ENCODE measurements at places on chromosomes 2 and 18.
A peak's percentile ranks its signal among the peaks of the same experiment; 100 is the strongest.

GRCh38 chr2:219997341-219997851 is 370.0 kb downstream of the SLC4A3 start:
- no peak for DNase-seq

GRCh38 chr18:3481696-3482210 is 31.8 kb downstream of the TGIF1 start:
- no peak for DNase-seq

- no peak for DNase-seq
Observed at GRCh38 chr2:191612496-191612895, 65.4 kb upstream of the NABP1 start.

DNA sequence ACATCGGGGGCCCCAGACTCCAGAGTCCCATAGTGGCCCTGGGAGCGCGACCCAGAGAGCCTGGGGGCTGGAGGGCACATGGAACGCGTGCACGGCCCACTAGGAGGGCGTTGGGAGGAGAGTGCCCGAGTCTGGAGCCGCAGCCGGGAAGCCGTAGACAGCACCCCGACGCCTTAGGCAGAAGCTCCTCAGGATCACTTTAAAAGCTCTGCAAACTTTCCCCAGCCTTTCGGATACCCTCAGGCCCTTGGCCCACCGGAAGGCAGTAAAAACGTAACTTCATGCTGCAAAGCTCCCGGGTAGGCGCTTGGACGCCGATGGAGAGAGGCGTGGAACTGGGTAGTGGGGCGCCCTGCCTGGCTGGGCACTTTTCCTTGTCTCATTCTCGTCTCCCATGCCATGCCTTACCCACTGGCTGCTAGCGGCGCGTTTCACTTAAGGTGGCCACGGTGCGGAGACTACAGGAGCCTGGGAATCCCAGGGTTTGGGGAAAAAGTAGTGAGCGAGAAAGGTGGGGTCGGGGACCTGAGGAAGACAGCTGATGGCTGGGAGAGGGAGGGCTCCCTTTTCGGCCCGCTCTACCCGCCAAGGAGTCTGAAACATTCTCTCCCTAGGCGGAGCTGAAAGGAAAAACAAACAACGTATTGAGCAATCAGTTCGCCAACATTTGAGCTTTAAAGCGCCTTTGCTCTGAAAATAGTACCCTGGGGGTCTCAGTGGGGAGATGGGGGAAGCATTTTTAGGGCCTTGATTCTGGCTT is 141.8 kb downstream of the MEIS1 start:
- no peak for DNase-seq

- DNase-seq: no peak
Observed at GRCh38 chr2:239241431-239241960, 159.3 kb downstream of the HDAC4 start.

GRCh38 chr2:6423944-6424343 is 441.8 kb downstream of the CMPK2 start:
- DNase-seq: no peak

DNA sequence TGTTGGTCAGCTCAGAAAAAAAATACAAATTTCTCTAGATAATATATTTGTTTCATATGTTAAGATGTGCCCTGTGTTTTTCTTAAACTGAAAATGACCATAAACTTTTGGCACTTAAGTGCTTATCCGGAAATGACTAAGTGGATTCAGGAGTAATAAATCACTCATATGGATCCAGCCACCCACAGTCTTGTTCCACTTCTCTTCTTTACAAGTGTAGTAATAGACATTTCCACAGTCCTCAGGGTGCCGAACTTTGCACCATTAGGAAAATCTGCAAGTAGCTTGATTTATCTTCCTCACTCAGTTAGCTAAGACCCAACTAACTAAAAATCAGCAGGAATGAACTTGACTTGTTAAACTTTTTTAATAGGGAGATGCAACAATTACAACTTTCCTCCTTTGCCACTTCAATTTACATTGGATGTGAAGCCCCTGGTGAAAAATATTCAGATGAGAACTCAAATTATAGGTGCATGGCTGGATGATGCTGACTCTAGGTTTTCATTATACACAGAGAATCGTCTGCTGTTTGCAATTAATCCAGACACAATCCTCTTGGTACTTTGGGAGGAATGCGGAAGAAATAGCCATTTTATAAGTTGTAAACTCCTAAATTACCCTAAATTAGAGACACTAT is 322.5 kb downstream of the ARHGAP15 start:
- no peak for DNase-seq

DNA sequence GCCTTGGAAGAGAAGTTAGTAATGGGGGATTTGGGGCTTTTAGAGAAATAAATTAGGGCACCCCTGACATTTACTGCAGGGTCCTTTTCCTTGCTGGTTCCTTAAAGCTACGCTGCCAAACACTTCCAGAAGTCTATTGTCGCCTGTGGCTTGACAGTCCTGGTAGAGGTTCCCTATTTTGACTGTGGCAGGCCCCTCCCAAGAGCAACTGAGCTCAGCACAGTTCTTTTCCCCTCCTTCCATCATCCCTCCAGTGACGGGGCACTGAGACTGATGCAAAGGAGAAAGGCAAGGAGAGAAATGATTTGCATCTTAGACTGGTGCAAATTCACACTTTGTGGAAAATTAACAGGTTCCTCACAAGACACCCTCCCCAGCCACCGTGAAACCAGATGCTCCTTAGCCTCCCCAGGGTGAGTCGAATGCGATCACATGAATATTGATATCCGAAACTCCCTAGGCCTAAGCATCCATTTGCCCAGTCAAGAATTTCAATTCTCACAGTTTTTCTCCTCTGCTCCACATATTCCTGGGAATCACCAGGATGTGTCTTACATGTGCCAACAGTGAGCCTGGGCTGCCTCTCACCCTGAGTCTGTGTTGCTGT is 45.4 kb downstream of the RABL2A start:
- DNase-seq: no peak

- peak; percentile 82 for DNase-seq
Observed at GRCh38 chr18:23231340-23232021, 96.2 kb downstream of the CABLES1 start.

DNA sequence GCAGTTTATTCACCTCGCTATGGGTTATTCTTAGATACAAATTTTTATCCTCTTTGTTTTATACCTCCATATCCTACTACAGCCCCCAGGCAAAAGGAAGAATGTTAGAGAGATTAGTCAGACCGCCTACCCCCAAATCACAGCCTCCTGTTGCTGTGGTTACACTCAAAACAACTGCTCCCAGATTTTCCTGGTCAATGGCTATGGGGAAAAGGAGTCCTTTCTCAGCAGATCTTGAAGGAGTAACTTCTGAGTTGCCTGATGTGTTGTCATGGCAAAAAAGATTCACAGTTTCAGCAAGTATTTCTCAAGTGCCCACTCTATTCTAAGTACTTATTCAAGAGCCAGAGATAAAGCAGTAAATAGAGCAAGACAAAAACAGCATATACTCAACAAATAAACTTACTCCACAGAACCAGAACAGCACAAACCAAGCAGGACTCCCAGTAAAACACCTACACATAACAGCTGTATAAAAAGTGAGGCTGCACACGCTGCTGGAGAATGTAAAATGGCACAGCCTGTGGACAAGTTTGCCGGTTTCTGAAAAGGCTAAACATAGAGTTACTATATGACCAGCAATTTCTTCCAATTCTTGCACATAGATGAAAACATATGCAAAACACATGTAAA is 104.8 kb downstream of the NOL10 start:
- DNase-seq: no peak

DNA sequence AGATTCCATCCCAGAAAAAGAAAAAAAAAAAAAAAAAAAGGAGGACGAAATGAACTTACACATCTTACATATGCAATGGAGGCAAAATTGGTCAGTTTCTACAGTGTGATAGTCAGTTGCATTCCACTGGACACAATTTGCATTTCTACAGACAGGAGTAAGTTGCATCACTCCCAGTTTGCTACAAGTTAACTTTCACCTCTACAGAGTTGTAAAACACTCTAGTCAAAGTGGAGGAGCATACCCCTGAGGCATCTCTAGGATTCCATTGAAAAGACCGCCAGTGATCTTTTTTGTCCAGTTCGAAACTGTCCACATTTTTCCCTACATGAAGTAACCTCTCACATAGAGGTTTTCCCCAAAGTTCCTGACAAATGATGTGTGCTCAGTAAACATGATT is 202.8 kb downstream of the VAPA start:
- no peak for DNase-seq

- DNase-seq: no peak
Observed at GRCh38 chr2:7744827-7745226, 827.6 kb downstream of the RNF144A start.

DNA sequence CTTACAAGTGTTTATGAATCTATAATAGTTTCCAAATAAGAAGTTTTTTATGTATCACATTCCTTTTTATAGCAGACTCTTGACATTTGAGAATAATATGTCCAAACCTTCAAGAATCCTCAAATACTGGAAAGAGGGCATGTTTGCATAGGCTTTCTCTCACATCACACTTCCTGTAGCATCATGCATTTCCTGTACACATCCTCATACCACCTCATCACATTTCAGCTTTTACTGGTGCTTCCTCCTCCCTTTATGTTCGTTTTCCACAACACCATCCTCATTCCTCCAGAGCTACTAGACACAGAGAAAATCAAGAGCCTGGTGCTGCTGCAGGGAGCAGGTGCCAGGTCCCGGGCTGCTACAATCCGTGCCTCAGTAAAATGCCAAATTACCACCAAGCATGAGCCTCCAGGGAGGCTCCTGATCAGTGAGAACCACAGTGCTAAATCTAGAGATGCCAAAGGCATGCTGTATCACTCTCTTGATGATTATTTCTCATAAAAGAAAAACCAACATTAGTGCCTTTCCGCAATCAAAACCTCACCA is 137.7 kb upstream of the CYP1B1 start:
- no peak for DNase-seq

- DNase-seq: no peak
Observed at GRCh38 chr2:28927878-28928277, 33.4 kb downstream of the WDR43 start.

- no peak for DNase-seq
Observed at GRCh38 chr2:54559006-54559445, 102.9 kb downstream of the SPTBN1 start.

DNA sequence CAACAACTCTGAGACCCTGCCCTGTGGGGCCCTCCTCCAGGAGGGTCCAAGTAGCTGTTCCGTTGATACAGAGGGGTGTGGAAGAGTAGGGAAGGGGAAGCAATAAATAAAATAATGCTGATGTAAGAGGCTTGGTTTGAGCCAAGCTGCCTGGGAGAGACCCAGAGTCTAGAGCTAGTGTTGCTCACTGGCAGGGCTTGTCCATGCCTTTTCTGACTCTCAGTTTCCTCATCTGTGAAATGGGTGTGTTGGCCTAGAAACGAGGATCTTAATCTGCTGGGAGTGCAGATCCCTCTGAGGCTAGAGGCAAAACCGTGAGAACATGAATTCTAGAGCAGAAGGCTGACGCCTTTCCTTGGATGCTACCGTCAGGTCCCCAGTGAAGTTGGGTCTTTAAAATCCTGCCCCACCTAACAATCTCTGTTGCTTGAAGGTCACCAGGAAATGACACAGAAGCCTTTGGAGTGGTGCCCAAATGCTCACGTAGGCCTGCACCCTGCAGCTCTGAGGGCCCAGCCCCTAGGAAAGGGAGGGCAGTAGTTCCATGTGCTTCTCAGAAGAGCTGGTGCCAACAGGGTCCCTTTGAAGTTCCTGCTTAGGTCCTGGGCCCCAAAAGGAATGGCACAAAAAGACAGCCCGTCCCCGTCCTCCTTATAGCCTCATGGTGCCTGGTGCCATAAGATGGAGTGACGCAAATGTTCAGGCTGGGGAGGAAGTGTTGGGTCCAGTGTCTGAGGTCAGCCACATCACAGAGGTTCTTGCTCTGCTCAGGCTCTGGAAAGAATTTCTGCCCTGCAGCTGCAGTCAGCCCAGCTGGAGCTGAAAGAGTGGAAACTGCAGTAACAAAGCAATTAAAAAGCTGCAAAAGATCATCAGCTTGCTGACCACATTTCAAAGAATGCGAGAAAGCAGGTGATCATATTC is 73.2 kb upstream of the SMAD2 start:
- no peak for DNase-seq

- no peak for DNase-seq
Observed at GRCh38 chr2:105417857-105418436, 19.1 kb upstream of the FHL2 start.

GRCh38 chr18:51082571-51083267 is 52.7 kb downstream of the SMAD4 start:
- no peak for DNase-seq

DNA sequence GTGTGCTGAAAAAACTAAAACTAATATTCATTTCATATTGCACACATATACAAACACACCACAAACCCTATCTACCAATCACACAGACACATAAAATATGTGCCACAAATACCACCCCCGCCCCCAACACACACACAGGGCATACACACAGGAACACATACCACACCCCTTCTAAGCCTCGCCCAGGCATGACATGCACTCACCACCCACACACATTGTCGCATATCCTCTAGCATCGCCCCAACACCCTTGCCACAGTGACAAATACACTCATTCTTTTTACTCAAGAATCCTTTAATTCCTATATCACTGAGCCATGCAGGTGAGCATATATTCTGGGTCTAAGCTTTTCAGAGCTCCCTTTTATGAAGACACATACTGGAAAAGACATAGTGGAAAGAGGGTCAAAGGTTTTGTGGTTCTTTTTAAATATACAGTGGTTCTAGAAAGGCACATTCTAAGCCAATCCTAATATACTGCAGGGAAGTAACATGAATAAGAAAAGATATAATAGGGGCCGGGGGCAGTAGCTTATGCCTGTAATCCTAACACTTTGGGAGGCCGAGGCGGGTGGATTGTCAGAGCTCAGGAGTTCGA is 24.5 kb upstream of the LCLAT1 start:
- DNase-seq: peak; percentile 86

DNA sequence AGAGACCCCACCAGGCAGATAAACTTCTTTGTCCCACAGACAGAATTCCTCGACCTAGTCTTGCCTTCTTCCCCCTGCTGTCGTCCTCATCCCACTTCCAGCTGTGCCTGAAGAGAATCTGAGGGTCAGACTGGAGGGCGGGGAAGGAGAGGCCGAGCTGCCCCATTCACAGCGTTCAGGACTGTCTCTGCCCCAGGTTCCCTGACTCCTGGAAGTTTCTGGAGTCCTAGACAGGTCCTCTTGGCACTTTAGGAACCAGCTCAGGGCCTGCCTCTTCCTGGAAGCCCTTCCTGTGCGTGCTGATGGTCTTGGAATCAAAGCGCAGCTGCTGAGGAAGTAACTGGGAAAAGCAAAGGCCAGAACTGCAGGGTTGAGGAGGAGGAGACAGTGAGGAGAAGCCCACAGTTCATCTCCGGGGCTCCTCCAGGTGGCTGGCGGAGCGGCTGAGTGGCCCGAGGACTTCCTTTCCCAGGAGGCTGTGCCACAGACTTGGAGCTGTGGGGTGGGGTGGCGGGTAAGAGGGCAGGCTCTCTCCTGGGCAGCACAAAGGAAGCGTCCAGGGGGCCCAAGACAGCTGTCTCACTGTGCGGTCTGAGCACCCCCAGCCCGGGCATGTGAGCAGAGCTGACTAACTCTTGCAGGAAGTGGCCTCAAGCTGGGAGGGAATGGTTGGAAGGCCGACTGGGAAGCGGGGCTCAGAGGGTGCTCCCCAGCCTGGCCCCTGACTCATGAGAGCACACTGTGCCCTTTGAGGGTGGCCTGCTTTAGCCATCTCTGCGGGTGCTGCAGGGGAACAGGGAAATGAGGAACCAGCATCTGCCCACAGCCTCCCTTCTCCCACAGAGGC is 39.5 kb downstream of the SDC1 start:
- no peak for DNase-seq

Data from activated CD4-positive, alpha-beta T cell treated with anti-CD3 and anti-CD28 coated beads, Interleukin-2, amount 50 U/mL, for 24 hours (primary cell).